ENCODE measurements at places on chromosomes 4 and X.

GRCh38 chr4:5469861-5470260 is 238.5 kb downstream of the EVC2 start:
- DNase-seq = no peak

DNA sequence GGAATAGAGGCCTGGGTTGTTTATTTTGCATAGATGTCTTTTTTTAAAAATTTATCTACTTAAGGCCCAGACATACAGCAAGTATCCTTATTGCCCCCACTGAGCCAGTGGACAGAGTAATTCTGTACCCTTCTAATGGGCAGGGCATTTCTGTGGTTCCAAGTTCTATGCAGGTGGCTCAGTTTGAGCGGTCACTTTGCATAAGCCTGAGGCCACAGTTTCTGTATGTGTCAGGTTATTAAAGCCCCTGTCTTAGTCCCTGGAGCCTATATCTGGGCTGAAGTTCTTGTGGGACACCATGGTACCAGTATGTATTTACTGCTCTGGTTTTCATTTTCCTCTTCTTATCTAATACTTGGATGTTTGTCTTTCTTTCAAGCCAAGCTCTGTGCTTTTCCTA is 168.8 kb downstream of the MID1IP1 start:
- DNase-seq = no peak

- DNase-seq = no peak
Measured at GRCh38 chr4:11635342-11635741, 206.6 kb upstream of the HS3ST1 start.

DNA sequence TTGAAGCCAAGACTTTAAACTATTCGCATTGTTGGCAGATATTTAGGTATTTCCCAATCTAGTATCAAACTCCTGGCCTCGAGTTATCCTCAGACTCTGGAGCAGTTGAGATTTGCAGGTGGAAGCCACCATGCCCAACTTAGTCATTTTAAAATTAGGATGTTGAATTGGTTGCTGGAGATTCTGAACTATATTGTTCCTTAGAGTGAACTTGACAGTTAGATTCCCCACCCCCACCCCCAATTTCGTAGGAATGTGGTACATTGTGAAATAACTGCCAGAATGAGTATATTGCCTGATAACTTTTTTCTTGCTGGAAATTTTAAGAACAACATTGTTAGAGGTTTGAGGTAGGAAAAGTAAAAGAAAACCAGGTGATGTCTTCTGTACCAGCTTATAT is 2.3 kb downstream of the NOCT start:
- DNase-seq = no peak

- DNase-seq = no peak
Measured at GRCh38 chr4:166459621-166460020, 586.6 kb downstream of the TLL1 start.

DNA sequence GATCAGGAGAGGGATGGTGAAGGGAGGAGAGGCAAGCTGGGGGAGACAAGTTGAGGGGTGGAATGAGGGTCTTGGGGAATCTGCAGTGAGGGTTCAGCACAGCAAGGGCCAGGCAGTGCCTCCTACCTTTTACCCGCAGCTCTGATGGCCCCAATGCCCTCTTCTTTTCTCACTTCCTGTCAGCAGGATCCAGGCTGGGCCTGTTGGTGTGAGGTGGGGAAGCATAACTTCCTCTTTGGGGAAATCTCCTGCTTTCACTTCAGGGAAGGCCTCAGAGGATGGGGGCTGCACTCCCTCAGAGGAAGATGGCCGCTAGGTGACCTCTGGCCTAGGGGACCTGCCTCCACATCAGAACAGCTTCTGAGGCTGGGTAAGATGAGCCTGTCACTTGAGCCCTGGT is 36.5 kb downstream of the EFNB1 start:
- DNase-seq = no peak

DNA sequence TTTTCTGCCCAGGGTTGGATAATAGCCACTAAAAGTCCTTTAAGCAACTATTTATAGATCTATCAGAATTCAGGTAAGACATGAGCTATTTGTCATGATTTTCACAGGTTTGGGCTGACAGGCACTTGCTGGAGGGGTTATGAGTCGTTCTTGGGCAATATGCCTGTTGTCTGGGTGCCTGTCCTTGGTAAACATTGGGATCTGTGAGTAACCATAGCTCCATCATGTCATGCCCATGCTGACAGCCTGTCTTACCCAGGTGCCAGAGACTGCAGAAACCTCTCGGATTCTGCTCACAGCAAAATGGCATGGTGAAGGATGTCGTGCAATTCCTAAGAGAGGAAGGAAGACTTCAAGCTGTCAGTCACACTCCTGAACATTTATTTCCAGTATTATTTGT is 116.0 kb upstream of the PUDP start:
- no peak for DNase-seq

- DNase-seq = no peak
Measured at GRCh38 chr4:95155759-95156451, 392.9 kb downstream of the UNC5C start.

GRCh38 chr4:76526585-76526990 is 91.6 kb downstream of the SHROOM3 start:
- DNase-seq = no peak

DNA sequence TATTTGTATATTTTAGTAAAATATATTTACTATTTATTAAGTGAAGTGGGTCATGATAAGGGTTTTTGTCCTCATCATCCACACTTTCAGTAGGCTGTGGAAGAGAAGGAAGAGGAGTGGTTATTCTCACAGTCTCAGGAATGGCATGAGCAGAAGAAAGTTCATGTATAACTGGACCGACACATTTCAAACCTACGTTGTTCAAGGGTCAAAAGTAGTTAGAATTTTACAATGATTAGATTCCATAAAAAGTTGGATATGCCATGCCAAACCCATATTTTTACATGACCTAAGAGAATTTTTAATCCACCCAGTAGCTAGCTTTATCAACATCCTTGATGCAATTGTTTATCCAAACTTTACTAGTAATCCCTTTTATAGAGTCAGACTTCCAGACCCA is 15.6 kb upstream of the MAGEA8 start:
- no peak for DNase-seq
